ENCODE measurements at places on chromosomes 7 and 10.
A peak's percentile ranks its signal among the peaks of the same experiment; 100 is the strongest.

DNA sequence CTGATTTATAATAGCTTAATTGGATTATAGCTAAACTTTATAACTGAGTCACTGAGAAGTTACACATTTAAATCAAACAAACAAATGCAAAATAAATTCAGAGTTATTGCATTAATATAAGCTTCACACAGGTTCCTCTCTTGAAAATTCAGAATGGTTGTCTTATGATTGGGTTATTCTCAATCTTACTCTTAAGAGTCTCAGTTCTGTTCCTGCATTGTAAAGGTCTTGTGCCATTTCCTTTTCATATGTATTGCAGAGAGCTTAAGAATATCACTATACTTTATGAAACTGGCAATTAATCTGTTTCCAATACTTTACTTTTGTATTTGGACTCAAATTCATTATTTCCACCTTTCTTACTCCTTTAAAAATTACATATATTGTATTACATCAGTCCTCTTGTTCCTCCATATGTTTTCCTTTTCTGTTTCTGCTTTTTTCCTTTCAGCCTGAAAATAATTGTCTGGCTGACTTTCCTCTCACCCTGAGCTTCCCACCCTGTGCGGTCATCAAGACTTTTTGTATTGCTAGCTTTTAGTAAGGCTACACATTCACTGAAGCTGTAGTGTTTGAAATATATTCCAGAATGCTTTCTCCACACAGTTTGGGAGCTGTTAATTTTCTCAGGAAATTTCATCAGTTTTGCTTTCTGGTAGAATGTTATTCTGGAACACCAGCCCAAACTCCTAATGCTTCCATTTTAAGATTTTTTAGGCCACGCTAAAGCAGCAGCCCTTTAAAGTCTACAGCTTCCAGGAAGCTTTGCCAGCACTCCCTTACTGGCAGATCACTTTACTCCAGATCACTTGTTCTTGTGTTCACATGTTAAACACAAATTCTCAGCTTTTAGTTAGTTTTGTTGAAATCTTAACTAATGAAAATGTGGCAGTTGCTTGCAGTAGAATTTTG, 139.4 kb downstream of the KCND2 start:
- DNase-seq = no peak

GRCh38 chr7:140209866-140210609, 33.3 kb upstream of the KDM7A start:
- DNase-seq = no peak

GRCh38 chr7:79968077-79968648, 166.5 kb upstream of the GNAI1 start:
- DNase-seq = no peak

DNA sequence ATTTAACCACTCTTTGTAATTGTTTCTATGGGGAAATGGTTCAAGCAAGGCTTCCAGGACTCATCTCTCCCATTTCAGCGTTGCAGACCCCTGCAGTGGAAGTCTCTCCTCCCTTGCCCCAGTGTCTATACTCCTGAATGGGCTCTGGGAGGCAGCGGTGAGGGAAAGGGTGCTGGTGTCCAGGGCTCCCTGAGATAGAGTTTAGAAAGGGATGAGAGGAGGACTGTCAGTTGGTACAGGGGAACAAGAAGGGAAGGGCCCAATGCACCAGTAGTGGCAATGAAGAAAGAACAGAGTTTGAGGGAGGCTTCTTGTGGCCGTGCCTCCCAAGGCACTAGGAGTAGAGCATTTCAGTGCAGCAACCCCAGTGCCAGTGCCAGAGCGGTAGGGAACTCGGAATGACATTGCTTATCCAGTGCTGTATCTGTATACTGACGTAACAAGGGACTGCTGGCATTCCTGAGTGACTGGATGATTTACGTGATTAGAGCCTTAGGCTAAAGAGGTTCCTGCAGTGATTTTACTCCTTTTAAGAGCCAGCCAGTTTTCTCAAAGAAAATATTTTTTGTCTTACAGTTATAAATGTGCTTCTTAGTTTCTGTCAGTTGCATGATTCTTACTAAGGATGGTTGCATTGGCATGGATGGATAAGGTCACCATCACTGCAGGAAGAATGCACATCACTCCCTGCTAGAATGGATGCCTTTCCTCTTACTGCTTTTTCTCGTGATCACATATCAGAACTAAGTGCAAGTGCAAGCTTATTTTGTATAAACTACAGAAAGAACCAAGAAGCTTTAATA, 28.0 kb downstream of the PRPF18 start:
- peak; percentile 78 for DNase-seq

- no peak for DNase-seq
These were observed 74.0 kb downstream of the POU6F2 start for GRCh38 chr7:39051707-39052106.

DNA sequence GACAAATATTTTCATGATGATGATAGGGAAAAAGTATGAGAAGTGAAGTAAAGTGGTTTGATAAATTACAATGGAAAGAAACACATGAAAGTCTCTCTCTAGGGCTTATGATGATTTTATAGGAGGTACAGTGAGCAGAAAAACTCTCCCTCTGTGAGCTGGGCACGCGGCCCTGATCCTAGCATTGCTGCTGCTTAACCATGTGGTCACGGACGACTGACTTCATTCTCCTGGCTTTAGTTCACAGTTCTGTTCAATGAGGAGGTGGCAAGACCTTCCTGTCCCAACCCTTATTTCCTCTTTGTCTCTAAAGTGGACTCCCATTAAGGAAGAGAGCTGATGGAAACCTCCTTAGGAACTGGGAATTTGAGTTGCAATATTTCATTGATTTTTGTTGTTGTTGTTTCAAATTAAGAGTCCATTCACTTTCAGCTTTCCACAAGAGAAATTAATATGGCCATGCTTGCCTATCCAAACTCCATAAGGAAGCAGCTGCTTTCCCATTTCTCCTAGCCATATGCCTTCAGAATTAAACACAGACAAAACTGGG, 8.2 kb upstream of the PON3 start:
- DNase-seq = no peak

DNA sequence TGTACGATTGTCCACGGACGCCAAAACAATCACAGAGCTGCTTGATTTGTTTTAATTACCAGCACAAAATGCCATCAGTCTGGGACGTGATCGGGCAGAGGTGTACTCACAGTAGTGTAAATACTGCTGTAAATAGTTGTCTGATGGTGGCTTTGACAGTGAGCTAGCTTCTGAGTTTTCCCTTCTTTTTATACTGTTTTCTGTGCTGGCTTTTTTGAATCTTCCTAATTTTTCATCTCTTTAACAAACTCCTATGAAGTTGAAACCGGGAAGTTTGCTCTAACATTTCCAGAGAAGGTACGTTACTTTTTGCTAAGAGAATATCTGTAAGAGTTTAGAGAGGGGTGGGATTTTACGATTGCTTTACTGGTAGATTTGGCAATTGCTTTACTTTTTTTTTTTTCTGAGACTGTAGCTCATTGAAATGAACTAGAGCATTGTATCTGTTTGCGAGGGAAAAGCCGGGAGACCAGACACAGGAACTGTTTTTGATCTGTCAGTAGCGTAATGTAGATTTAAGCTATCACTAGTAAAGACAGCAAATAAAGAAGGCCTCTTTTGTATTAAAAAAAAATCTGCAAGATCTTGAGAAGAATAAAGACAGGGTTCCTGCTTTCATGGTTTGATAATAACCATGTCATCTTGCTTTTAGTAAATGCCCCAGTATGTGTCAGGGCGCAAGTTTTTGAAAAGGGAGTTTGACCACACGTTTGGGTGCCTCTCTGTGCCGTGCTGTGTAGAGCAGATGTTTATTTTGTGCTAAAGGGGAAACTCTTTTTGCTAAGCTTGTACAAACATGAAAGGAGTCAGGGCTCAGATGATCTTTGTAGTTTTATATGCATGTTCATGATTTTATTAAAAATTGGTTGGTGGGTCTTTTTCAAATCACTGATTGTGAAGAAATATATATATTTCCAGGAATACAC, 712 bp downstream of the FOXP2 start:
- DNase-seq = no peak

- no peak for DNase-seq
These were observed 246.7 kb upstream of the TPK1 start for GRCh38 chr7:145082366-145083161.

GRCh38 chr10:75662715-75663114, 231.3 kb downstream of the LRMDA start:
- DNase-seq = no peak

DNA sequence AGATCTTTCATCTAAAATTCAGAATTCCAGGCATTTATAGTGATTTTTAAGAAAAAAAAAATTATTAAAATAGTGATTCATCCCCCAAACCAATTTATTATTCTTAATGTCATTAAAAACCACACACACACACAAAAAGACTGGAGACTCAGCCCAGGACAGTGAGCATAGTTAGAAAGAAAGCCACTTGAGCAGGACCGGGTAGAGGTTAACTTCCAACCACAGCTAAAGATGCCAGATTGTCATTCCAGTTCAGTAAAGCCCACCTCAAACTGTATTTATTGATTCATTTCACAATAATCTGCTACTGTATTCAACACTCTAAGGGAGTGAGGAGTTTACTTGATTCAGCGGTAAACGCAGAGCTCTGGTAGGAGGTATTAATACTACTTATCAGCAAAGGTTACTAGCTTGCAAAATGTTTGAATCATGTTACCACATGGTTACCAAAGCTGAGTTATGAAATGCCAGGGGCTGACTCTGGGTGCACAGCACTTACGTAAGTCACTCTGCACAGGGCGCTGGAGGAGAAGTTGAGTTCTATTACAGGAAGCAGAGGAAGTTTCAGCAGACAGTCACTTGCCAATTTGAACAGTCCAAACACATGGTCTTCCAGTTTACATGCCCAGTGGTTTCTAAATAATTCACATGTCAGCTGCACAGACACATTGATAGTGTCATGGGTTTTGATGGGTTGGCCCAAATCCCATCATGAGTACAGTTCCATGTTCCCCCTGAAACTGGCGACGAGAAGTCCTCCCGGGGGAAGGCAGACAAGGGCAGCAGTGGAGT, 64.6 kb downstream of the KLF6 start:
- DNase-seq = peak; percentile 15

GRCh38 chr10:59944339-59944935, 38.1 kb upstream of the CCDC6 start:
- no peak for DNase-seq

DNA sequence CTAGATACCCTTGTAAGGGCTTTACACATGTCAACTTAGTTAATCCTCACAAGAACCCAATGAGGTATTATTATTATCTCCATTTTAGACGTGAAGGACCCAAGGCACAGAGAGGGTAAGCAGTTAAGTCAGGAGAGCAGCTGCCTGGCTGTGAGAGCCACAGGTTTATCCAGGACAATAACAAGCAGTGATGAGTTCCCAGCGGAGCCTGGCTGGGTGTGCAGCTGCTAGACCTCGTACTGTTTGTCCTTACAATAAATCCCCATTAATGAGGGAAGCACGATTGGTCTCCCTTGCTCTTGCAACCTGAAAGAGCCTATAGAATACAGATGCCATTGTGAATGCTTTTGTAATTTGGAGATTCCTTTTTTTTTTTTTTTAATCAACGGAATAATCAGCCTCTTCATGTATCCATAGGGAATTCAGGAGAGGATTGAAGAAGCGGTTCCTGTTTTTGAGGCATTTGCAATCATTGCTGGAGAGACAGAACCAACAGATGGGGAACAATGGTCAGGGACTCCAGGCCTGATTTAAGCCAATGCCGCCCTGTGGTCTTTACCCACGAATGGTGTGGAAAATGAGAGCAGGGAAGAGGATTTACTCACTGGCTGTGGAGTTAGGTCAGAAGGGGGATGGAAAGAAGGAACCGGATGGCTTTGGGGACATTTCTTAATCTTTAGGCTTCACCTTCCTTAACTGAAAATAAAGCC, 12.3 kb upstream of the ASB4 start:
- DNase-seq = no peak

All from Caco-2 (cell line).